Myocyte (in vitro differentiated cells): ENCODE measurements at places on chromosomes 6 and 20. TPM values are rescaled to one million over a fixed set of nuclear protein-coding genes. Genes with fewer than 3 reads are reported as not detected.
A peak's percentile ranks its signal among the peaks of the same experiment; 100 is the strongest.

The PMEPA1 gene
- total RNA-seq: 7.4 and 8.8 TPM in 2 replicates

GRCh38 chr6:127464881-127465459 lies 5.8 kb upstream of the KIAA0408 start:
- DNase-seq: peak; percentile 80

DNA sequence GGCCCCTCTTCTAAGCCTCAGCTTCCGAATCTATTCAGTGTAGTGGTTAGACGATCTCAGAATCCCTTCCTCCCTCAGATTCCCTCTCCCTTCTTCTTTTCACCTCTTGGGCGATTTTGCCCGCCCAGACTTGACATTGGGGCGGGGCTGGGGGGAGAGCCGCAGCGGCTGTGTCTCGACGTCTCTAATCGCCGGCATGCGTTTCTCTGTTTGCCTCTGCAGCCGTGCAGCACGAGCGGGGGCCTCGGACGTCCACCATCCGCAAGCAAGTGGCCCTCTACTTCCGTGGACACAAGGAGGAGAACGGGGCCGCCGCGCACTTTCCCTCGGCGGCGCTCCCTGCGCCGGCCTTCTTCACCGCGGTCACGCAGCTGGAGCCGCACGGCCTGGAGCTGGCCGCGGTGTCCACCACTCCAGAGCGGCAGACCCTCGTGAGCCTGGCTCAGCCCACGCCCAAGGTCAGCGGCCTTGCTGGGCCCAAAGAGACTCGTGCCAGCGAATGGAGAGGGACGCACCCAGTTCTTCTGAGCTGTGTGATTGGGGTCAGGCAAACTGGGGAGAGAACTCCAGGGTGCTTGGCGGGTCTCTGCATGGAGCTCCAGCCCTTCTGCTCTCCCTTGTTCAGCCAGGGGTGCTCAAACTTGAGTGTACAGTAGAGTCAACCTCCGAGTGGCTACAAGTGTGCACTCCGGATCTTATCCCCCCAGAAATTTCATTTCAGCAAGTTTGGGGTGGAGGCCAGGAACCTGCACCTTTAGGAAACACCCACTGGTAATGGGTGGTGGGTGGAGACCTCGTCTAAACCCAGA lies 10.7 kb downstream of the NR2E1 start:
- no peak for DNase-seq

The ZNF391 gene
- total RNA-seq: 0.03 and 0.16 TPM in 2 replicates

DNA sequence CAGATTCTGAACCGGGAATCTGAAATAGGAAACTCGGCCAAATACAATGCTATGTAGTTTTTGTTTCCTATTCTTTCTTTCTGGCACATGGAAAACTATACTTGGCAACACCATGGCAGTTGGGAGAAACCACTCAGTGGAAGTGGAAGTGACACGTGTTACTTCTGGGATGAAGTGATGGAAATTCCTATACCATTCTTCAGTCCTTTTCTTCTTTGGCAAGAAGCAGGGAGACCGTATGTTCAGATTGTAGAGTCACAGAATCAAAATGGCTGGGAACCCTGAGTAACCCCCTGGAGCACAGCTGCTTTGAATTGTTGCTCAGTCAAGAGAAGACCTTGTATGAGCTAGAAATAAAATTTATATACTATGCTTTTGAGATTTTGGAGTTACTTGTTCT lies 18.8 kb upstream of the TINAG start:
- no peak for DNase-seq

The PPIL6 gene
- total RNA-seq: 4.8 and 6.2 TPM in 2 replicates

DNA sequence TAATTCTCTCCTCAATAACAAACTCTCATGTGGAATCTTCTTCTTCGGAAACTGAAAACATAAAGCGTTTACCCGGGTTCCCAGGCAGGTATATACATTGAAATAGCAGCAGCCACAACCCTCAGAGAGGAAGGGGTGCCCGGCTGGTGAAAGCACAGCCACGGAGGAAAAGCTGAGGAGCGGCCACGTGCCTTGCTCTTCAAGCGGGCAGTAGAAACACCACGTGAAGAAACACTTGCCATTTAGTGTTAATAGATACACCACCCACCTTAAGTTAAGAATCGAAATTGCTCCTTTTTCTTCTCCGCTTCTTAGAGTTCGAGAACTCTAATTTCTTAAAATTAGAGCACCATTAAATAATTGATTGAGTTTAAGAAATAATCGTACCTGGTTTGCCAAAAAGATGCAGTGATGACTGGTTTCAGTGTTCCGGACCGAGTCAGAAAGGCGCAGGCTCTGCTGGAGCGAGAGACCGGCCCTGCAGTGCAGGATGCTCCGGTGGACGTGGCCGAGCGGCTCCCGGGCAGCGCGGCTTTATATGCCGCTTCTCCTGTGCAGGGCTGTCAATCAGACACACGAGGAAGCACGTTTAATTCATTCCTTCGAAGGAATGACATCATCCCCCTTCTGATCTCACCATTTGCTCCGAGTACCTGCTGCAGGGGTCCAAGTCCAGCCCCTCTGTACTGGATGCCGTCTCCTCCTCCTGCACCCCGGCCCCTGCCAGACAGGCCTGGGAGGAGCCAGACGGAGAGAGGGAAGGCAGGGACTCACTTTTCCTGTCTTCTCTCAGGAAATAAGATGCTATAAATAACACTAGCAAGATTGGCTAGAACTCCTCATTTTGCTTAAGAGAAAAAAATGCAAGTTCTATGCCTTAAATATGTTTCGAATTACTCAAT lies at the start of gene THBS2:
THBS2 (minus strand) TSS at position 510 of the 902 bp plus-strand sequence. CDS start 3,062 bp downstream, outside the sequence.
- peak; percentile 48 for DNase-seq

The OPRM1 gene
- not detected in 2 replicates for total RNA-seq

DNA sequence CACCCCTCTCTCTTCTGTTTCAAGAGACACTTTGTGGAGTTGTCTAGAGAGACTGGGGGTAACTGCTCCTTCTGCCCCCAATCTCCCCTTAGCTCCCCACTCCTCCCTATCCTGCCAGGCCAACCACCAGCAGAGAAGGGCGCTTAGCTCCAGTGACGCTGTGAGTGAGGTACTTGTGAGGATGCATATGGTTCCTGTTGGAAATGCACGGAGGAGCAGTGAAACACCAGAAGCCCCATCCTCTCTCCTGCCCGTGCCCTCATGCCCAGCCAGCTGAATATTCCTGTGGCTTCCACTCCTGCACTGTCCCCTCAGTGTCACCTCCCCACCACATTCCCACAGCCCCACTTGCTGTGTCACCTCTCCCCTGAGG lies 11.9 kb downstream of the NT5E start:
- DNase-seq: no peak

- no peak for DNase-seq
Observed at GRCh38 chr6:149229096-149229495, 88.4 kb upstream of the TAB2 start.

DNA sequence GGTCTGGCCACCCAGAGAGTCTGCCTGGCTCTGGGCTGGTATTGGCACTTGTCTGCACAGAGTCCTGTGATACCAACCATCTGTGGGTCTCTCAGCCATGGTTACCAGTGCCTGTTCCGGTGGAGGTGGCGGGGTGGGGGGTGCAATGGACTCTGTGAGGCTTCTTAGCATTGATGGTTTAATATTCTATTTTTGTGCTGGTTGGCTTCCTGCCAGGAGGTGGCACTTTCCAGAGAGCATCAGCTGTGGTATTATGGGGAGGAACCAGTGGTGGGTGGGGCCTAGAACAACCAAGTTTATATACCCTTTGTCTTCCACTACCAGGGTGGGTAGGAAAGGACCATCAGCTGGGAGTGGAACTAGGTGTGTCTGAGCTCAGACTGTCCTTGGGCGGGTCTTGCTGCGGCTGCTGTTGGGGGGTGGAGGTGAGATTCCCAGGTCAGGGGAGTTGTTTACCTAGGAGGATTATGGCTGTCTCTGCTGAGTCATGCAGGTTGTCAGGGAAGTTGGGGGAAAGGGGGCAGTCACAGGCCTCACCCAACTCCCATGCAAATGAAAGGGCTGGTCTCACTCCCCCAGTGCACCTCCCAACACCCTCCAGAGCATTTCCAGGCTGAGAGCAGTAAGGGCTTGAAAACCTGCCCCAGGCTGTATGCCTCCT lies 117.5 kb downstream of the FLRT3 start:
- DNase-seq: peak; percentile 31

DNA sequence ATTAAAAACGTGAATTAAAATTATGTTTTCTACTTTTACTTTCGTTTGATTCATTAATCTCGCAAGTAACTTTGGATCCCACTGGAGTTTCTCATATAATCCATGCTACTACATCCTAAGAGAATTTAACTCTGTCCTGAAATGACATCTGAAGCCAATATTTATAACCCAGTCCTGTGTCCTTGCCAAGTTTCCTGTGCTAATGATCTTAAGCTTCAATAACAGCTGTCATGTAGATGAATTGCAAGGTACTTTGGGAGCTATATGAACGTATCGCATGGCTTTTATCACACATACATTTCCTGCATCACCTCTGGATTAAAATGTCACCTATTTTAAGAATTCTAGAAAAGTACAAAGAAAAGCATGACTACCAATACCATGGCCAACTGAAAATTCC lies 833.8 kb upstream of the CITED2 start:
- DNase-seq: peak; percentile 53

GRCh38 chr6:81614292-81614691 lies 138.2 kb downstream of the TENT5A start:
- no peak for DNase-seq

GRCh38 chr6:138001750-138002349 lies 105.4 kb downstream of the PERP start:
- DNase-seq: peak; percentile 60

GRCh38 chr6:88704980-88705379 lies 258.4 kb downstream of the RNGTT start:
- DNase-seq: no peak

The MCHR2 gene
- total RNA-seq: not detected in 2 replicates

- no peak for DNase-seq
Observed at GRCh38 chr6:45759472-45759810, 256.2 kb downstream of the CLIC5 start.

- DNase-seq: no peak
Observed at GRCh38 chr20:32959351-32960221, 44.6 kb downstream of the SUN5 start.

DNA sequence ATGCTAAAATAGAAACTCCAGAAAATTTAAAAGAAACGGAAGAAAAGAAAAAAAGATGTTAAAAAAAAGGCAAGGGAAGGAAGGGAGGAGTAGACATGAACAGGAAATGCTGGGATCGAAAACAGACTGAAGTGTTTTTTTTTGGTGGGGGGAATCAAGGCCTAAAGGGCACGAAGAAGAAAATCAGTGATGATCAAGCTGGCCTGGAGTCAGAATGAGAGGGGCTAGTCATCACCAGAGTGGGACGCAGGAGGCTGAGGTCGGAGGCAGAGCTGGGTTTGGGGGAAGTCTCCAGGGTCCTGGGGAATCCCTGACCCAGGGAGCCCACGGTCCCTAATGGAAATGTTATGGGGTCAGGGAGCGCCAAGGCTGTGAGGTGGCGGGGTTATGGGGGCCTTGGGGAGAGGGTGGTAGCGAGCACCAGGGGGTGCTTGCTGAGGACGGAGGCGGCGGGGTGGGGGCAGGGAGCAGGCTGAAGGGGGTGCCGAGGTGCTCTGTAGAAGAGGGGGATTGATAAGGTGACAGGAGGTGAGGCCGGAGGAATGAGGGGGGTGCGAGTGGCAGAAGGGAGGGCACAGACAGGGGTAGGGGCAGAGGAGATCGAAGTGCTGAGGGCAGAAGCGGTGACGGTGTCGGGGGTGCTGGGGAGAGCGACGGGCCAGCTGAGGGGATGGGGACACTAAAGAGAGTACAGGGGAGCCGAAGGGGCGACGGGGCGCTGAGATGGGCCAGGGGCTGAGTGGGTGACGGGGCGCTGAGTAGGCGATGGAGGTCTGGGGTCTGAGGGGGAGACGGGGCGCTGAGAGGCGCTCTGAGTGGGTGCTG lies 684 bp downstream of the ZNFX1 start:
- DNase-seq: peak; percentile 34

The DDX43 gene
- total RNA-seq: not detected in 2 replicates

The THEMIS gene
- not detected in 2 replicates for total RNA-seq

- DNase-seq: no peak
Observed at GRCh38 chr20:16518784-16519084, 54.5 kb downstream of the KIF16B start.

DNA sequence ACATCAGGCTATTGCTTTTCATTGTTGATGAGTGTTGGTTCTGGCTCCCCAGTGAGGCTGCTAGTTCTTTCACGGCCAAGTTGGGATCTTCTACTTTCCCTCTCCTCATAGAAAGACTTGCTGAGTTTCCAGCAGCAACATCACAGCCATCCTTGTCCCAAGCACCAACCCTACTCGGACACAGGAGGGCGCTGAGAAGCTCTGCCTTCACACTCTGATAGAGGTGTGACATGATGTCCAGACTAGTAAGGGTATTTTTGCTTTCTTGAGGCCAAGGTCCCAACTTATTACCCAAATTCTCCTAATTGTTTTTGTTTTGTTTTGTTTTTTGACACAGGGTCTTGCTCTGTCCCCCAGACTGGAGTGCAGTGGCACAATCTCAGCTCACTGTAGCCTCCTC lies 3.0 kb upstream of the GCM1 start:
- DNase-seq: no peak

- no peak for DNase-seq
Observed at GRCh38 chr20:40225596-40225995, 463.4 kb downstream of the MAFB start.

DNA sequence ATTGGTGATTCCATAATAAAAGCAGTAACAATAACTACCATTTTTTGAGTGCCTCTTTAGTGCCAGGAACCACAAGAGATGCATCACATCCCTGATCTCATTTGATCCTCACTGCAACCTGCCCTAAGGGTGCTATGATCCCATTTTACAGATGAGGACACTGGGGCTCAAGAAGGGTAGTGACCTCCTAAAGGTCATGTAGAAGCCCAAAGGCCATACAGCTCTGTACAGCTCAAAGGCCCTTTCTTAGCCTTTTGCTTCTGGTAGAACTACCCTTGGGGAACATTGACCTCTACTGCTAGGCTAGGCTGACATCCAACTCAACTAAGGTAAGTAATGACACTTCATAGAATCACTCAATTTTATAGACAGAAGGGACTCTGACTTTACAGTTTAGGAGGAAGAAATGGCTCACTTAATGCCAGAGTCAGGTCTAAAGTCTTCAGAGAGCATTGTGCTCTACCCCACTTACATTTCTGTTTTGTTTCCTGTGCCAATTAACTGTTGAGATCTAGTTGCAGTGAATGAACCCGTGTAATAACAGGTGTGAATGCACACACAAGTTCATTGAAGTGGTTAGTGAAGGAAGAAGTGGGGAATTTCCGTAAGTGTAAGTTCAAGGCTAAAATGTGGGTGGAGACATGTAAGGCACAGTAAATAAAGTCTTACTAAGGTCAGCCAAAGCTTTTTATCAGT lies 10.7 kb downstream of the SLC9A8 start:
- no peak for DNase-seq

DNA sequence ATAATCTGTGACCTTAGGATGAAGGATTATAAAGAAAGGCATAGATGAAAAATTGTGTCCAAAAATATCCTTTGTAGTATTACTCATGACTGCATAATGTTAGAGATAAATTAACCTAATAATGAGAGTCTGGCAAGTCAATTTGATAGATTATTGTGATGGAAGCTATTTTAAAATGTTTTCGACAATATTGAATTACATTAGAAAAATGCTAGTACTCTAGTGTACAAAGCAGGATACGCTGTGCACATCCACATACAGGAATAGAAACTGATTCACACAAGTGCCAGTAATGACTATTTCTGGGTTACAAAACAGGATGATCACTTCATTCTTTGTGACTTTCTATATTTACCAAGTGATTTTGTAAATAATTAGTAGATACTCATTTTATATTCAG lies 3.3 kb downstream of the SLC17A2 start:
- DNase-seq: no peak

The SLC12A5 gene
- not detected in 2 replicates for total RNA-seq
